ENCODE measurements at places on chromosomes 7 and 10.

DNA sequence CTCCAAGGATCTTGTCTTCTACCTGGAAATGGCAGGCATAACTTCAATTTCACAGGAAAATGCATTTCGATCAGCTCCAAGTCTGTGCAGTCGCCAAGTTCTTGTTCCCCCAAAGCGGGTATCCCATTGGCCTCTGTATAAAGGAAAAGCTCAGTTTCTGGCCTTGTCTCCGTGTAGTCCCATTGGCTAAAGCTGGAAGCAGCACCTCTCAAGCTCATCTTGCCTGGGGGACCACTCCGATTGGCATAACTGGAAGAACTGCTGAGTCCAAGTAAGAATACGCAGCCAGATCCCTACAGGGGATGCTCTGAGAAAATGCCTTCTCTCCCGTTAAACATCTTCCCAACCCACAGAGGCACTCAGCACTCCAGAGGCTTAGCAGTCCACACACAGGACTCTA is 205.2 kb downstream of the GFRA1 start:
- DNase-seq, result no peak

- DNase-seq, result no peak
Measured at GRCh38 chr7:142646386-142647140, 102.7 kb upstream of the PRSS1 start.

GRCh38 chr7:52639981-52640380 is 395.5 kb upstream of the POM121L12 start:
- DNase-seq, result no peak

DNA sequence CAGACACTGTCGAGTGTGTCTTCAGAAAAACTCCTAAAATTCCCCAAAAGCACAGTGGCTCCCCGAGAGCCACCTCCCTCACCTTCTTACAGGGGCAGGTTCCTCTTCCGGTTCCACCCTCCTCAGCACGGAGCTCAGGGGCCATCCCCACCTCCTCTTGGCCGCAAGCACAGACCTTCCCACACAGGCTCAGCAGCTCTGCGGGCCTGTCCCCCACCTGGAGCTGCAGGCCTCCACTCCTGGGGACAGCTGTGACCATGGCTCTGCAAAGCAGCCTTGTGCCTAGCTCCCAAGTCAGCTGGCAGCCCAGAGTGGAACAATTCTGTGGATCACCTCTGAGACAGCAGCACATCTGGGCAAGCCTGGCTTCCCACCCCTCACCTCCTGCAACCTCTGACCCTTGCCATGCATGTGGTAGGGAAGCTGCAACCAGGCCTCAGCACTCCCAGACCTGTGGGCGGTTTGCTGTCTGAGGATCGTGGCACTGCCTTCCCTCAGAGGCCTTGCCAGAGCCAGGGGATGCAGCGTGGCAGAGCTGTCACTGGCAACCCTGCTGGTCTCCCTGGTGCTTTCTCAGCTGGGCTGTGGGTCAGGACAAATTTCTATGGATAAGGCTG is 79.7 kb downstream of the ALOX5 start:
- no peak for DNase-seq

DNA sequence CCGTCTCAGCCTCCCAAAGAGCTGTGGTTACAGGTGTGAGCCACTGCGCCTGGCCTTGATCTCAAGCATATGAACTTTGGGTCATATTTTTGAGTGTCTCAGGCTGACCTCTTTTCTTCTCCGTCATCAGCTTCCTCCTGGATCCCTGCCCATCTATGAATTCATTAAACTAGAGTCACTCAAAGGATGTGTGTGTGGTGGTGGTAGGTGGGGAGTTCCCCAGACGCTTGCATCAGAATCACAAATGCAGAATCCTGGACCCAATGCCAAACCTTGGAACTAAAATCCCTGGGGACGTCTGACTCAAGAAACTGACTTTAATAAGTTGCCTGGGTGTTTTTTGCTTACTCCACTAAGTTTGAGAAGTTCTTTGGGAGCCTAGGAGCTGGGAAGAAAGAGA is 6.7 kb upstream of the CREB5 start:
- DNase-seq, result no peak

DNA sequence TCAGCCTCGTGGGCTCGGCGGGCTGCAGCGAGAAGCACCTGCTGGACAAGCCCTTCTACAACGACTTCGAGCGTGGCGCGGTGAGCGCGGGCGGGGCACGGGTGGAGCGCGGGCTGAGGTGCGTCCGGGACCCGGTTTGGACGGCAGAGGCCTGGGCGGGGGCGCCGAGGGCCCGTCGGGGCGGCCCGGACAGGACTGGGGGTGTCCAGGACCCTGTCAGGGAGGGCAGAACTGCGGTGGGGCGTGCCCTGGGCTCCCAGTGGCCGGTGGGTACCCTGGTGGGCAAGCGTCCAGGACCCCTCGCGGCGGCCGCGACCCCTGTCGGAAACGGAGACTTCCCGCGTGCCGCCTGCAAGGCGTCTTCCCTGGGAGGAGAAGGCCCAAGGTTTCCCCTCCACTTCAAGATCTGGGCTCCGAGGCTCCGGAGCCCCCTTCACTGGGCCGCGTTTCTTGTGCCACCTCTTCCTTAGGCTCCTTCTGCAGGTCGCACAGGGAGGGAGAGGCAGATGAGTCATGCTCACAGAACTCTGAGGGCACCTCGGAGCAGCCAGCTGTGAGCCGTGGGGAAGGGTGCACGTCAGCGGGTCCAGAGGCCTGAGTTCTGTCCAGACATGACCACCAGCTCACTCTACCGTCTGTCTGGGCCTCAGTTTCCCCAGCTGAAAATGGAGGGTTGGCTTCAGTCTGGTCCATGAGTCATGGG is 485 bp downstream of the ALOX5 start:
- DNase-seq, result no peak

DNA sequence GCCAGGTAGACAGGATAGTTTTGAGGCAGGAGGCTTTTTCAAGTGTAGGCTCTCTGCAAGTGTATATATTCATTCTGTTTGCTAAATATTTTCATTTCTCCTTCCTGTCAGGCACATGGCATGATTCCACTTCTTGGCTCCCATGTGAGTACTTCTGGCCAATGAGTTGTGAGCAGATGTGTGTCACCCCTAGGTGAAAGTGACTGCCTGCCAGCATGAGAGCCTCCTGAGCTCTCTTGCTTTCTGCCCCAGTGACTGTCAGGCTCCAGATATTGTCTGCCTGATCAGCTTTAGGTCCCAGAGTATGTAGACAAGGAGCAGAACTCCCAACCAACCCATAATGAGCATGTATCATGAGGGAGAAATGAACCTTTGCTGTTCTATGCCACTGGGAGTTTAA is 257.6 kb upstream of the NPY start:
- DNase-seq, result no peak

GRCh38 chr7:128921866-128922440 is 11.4 kb upstream of the KCP start:
- DNase-seq, result no peak

DNA sequence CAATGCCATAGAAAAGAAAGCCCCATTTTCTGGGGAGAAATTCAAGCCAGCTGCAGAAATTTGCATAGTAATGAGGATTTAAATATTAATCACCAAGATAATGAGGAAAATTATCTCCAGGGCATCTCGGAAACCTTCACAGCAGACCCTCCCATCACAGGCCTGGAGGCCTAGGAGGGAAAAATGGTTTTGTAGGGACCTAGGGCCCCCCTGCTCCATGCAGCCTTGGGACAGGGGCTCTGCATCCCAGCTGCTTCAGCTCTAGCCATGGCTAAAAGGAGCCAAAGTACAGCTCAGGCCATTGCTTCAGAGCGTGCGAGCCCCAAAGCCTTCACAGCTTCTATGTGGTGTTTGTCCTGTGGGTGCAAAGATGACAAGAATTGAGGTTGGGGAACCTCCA is 46.6 kb upstream of the VOPP1 start:
- no peak for DNase-seq

DNA sequence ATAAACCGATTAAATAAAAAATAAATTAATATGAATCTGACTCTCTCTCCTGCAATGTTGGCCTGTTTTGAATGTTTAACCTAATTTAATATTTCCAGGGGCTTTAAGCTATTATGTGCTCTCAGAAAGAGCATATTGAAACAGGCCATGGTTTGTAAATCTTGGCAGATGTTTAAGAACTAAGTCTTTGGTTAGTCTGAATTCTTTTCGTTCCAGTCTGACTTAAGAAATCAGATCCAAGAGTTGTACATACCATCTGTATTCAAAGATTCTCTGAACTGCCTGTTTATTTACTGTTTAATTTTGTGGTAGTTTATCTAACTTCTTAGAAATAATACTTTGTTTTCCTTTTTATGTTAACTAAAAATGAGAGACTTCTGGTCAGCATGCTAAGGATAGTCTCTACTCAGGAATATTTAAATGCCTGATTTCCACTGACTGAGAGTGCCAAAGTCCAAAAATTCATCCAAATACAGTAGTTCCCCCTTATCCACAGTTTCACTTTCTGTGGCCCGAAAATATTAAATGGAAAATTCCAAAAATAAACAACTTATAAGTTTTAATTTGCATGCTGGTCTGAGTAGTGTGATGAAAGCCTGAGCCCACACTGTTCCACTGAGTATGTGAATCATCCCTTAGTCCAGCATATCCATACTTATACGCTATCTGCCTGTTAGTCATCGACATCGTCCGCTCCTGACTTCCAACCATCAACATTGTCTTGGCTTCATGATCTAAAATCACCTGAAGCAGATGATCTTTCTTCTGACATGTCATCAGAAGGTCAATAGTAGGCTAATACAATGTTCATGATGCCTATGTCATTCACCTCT is 238.1 kb upstream of the CSTF2T start:
- no peak for DNase-seq

GRCh38 chr10:49844775-49845595 is 82.9 kb upstream of the OGDHL start:
- no peak for DNase-seq

DNA sequence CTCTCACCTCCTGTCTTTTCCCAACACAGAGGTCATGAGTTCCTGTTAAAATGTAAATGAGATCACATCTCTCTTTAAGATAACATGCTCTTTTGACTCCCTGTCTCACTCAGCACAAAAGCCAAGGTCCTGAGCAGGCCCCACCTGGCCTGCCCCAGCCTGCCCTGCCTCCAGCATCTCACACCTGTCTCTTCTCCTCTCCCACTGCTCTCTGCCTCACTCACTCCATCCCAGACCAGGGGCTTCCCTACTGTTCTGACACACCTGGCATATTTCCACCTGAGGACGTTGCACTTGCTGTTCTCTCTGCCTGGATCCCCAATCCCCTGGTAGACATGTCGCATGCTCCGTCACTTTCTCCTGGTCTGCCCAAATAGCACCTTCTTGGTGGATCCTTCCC is 285.0 kb upstream of the ZMIZ1 start:
- DNase-seq, result no peak

DNA sequence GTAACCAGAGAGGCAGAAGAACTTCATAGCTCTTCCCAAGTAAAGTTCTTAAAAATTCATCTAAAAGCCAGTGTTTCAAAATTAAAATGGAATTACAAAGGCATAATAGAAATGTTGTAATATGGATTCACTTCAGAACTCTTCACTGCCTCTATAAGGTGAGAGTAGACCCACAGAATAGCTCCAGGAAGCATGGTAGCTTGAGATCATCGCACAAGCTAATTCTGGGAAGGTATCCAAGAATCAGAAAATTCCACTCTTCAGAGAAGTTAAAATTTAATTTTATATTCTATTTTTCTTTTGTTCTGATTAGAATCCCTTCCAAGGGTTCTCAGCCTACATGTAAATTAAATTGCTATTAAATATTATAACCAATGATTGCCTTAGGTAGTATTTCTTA is 1.5 kb upstream of the DHX32 start:
- no peak for DNase-seq

Measured in activated T-cell treated with anti-CD3 and anti-CD28 coated beads for 4 hours (primary cell).